Activated naive CD4-positive, alpha-beta T cell treated with anti-CD3 and anti-CD28 coated beads, Interleukin-2, amount 50 U/mL, for 16 hours (primary cell): ENCODE measurements at places on chromosomes 16 and 17.

- peak; percentile 41 for DNase-seq
These were observed 424 bp downstream of the HOXB2 start for GRCh38 chr17:48544349-48545021.

- no peak for DNase-seq
These were observed 47.3 kb upstream of the CPNE2 start for GRCh38 chr16:57044931-57045693.

- no peak for DNase-seq
These were observed 1.4 kb downstream of the CBLN1 start for GRCh38 chr16:49280105-49280741.

GRCh38 chr16:76639685-76640289, 362.6 kb downstream of the CNTNAP4 start:
- no peak for DNase-seq

DNA sequence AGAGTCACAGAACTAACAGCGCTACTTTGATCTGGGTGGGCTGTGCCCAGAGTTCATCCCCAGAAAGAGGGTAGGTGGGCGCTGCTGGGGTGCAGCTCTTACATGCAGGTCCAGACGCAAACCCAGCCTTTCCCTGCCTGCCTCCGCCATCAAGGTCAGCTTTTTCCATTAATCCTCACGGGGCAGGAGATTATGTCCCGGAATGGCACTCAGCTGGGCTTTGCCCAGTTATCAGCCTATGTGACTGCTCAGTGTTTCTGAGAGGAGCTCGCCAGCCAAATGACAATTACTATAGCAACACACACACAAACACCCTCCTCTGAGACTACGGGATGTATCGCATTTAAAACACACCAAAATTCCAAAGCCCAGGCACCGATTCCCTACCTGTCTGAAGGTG, 20.1 kb downstream of the GLYR1 start:
- no peak for DNase-seq

GRCh38 chr16:23941963-23942564, 106.3 kb downstream of the PRKCB start:
- DNase-seq = no peak
